Motor neuron (in vitro differentiated cells): ENCODE measurements at places on chromosomes 7 and 10. TPM values are rescaled to one million over a fixed set of nuclear protein-coding genes. Genes with fewer than 3 reads are reported as not detected.

SPDYE6 gene
- 0.16 and 0.23 TPM in 2 replicates for total RNA-seq

ADAM8 gene
- total RNA-seq, result 1.0 and 1.1 TPM in 2 replicates

ZNF282 gene
- 33.6 and 41.1 TPM in 2 replicates for total RNA-seq

PTPN20 gene
- total RNA-seq, result 0.81 TPM in 1 of 2 replicates, not detected in the other

CHST15 gene
- total RNA-seq, result 5.3 and 5.6 TPM in 2 replicates

GPR158 gene
- total RNA-seq, result 0.13 and 0.31 TPM in 2 replicates

IFIT3 gene
- 29.3 and 31.0 TPM in 2 replicates for total RNA-seq

FEZF1 gene
- not detected in 2 replicates for total RNA-seq

ANKRD7 gene
- not detected in 2 replicates for total RNA-seq

C10orf143 gene
- total RNA-seq, result 0.92 and 0.98 TPM in 2 replicates

TMEM229A gene
- 0.57 and 0.97 TPM in 2 replicates for total RNA-seq

SMO gene
- 9.5 and 10.8 TPM in 2 replicates for total RNA-seq

CPA4 gene
- total RNA-seq, result 0.09 and 0.36 TPM in 2 replicates

MBL2 gene
- not detected in 2 replicates for total RNA-seq

IKZF1 gene
- 1.5 and 1.6 TPM in 2 replicates for total RNA-seq

VWDE gene
- 0.46 and 0.96 TPM in 2 replicates for total RNA-seq

ATOH7 gene
- total RNA-seq, result 1.7 and 2.2 TPM in 2 replicates

ASB4 gene
- 0.10 TPM in 1 of 2 replicates, not detected in the other for total RNA-seq

PNLIP gene
- total RNA-seq, result 0.45 and 0.64 TPM in 2 replicates

INMT gene
- total RNA-seq, result 0.13 and 1.5 TPM in 2 replicates

CCDC3 gene
- 0.16 and 0.41 TPM in 2 replicates for total RNA-seq

C7orf33 gene
- total RNA-seq, result 0.19 TPM in 1 of 2 replicates, not detected in the other

BLNK gene
- 10.9 and 12.1 TPM in 2 replicates for total RNA-seq

RAMP3 gene
- total RNA-seq, result 1.1 TPM in 1 of 2 replicates, not detected in the other

CNTNAP2 gene
- 0.05 and 0.27 TPM in 2 replicates for total RNA-seq

TRIM56 gene
- total RNA-seq, result 3.1 and 3.7 TPM in 2 replicates

URGCP gene
- total RNA-seq, result 32.1 and 33.7 TPM in 2 replicates

WNT8B gene
- total RNA-seq, result 0.21 and 0.22 TPM in 2 replicates

CDK14 gene
- total RNA-seq, result 11.0 and 12.8 TPM in 2 replicates
